ENCODE measurements at places on chromosomes 11 and 22.

GRCh38 chr11:92393218-92393617, 168.6 kb downstream of the FAT3 start:
- no peak for DNase-seq

DNA sequence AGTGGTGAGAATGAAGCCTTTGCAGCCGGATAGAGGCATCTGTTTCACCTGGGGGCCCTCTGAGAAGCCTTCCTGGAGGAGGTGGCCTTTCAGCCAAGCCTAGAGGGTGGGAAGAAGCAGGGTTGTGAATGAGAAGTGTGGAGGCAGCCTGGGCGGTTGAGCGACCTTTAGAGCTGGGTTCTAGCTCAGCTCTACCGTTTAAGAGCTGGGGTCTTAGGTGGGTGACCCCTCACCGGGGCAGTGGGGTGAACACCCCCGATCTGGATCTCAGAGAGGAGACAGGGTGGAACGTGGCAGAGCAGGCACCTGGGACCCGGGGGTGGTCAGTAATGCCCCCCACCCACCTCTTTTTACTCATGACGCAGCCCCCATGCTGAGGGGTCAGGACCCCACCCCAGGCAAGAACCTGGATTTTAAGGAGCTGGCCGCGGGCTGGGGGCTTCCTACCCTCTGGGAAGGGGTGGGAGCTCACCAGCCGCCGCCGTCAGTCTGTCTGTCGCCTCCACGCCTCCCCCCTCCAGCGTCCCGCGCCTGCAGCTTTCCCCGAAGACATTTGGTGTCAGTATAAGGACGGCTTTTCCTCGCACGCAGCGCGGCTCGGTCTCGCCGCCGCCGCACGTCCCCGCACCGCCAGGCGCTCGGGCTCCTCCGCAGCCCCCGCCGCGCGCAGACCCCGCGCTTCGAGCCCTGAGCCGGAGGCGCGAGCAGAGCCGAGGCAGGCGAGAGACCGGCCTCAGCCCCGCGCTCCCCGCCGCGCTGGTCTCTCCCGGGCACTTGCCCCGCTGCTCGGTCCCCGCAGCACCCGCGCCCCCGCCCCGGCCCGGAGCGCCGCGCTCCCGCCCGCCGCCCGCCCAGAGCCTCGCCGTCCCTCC, 13.3 kb upstream of the CACNA1I start:
- no peak for DNase-seq

- DNase-seq: no peak
Measured at GRCh38 chr11:115720602-115721245, 216.5 kb upstream of the CADM1 start.

- no peak for DNase-seq
Measured at GRCh38 chr22:24214467-24215285, 30.2 kb downstream of the GGT5 start.

DNA sequence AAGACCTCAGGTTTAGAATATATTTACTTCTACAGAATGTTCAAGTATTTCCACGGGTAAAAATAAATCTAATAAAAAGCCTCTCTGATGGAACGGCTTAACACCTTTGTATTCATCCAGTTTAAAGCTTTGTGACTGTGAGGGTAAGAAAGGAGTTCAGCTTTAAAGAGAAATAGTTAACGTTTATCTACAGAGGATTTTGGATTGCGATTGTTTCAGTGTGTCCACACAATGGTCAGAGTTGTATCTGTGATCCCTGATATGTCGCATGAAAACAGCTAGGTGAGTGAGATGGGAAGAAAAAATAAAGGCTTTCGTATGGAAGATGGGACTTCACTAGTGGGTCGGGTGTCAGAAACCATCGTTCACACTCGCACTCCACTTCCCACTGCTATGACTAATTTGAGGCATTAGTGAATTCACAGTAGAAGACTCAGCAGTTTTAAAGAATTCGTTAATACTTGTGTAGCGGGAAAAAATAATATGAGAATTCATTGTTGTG, 1.6 kb downstream of the APLP2 start:
- no peak for DNase-seq

GRCh38 chr11:64183890-64184289, 2.1 kb upstream of the STIP1 start:
- DNase-seq: no peak

- DNase-seq: no peak
Measured at GRCh38 chr11:34356913-34357700, 703 bp downstream of the ABTB2 start.

GRCh38 chr11:1197886-1198560, 24.8 kb upstream of the MUC5B start:
- no peak for DNase-seq

DNA sequence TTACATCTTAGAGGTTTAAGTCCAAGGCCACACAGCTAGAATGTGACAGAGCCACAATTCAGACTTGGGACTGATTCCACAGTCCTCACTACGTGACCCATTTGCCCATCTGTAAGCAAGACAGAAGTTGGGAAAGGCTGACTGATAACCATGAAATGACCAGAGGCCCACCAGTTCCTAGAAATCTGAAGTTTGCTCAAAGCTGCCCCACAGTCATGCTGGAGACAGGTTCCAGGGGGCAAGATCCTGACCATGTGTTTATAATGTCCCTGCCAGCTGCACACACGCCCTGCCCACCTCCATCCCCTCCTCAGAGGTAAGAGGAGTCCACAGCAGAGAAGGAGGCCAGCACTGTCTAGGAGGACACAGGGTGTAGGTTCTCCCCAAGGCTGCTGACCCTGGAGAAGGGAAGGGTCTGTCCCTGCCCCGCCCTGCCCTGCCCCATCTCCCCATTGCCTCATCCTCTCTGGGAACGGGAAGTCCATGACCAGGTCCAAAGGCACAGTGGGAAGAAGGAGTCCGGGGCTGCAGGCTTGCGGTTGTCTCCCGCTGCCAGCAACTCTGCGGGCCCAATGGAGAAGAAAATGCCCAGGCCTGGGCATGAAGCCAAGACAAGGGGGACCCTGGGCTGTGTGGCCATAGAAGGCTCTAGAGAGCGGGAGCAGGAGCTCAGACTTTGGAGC, 11.9 kb upstream of the OAF start:
- DNase-seq: no peak

DNA sequence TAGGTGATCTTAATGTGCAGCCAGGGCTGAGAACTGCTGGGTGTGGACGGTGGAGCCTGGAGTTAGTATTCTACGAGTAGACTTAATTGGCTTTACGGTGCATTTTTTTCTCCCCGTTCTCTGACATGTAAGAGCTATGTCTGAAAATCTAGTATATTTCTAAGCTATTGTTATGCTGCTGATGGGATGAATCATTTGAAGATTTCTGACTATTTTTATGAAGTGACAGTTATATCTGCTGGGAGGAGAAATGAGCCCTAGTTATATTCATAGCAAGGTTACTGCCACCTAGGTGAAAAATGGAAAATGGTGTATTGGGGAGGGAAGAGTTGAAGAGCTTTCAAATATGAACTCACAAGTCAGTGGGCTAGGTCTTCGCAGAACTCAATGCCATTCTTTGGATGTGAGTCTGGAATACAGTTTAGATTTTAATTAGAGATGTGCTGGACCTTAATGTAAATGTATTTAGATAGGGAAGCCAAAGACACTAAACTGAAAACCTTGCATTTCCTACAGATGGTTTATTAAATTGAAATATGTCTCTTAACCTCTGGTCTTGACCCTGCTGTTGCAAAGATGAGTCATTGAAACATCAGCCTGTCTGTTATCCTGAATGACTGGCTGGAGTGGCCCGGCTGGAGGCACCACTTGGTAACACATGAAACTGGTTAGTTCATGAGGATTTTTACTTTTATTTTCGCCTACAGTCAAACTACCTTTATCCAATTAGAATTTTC, 293.7 kb downstream of the DDX10 start:
- no peak for DNase-seq

DNA sequence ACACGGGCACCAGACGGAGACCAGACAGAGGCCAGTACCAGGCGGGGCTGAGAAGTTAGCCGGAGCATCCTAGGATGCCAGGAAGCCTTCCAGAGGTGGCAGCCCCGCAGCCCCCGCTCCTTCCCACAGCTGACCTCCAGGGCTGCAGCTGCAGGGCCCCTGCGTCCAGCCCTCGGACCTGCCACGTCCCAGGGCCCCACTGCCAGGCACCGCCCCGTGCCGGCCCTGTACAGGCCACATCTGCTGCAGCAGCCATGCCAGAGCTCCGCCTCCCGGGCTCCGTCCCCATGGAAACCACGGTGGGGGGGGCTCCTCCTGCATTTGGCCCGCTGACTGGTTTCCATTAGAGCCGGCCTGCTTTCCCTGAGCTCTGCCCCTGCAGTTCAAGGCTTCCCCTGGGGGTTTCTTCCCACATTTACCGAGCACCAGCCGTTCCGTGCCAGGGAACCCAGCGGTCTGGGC, 62.5 kb upstream of the PPARA start:
- DNase-seq: peak; percentile 41

DNA sequence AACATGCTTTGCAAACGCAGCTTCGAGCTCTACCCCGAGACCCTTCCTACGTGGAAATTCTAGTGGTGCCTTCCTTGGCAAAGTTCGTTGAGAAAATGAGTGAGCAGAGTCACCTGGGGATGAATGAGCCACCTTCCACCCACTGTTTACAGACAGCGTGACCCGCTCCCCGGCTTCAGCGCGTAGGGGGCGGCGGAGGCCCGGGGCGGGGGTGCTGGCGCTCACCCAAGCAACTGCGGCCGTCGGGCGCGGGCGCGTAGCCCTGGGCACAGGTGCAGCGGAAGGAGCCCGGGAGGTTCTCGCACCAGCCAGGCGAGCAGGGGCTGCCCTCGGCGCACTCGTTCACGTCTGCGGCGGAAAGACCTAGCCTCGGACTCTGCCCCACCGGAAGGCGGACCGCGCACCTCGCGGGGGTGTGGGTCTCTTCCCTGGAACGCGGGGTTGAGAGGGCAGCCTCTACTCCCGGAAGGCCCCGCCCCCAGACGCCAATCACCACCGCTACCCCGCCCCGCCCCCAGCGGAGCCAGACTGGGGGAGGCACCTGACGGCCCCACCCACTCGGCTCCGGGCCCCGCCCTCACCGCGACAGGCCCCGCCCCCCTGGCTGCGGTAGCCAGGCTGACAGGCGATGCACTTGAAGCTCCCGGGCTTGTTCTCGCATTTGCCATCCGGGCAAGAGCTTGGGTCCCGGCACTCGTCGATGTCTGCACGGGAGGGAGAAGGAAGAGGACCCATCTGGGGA, 11.8 kb downstream of the LTBP3 start:
- no peak for DNase-seq

DNA sequence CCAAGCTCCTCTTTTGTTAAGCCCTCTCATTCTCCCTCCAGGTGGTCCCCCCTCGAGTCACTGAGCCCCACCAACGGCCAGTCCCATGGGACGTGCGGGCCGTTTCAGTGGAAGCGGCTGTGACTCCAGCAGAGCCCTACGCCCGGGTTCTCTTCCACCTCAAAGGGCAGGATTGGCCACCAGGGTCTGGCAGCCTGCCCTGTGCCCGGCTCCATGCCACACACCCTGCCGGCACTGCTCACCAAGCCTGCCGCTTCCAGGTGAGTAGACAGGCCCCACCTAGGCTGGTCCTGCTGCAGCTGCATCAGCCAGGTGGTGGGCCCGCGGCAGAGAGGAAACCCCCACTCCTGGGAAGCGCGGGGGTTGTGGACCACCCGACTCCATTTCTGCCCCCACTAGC, 3.3 kb downstream of the TMEM132A start:
- no peak for DNase-seq

GRCh38 chr11:6567371-6567745, 36.1 kb downstream of the RRP8 start:
- DNase-seq: no peak

DNA sequence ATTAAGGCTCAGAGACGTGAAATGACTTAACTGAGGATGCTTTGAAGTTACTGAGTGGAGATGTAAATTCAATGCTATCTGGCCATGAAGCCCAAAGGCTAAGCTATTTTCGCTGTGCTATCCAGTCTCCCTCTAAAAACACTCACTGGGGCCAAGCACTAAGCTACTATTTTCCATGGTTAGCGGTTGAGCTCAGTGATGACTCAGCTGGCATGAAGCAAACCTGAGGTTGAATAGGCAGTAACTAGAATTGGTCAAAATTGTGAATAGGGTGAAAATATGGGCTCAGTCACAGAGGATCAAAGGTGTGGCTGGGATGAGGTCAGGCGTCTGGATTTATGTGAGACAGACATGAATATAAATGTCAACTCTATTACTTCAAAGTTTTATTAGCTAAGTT, 564.2 kb upstream of the KIRREL3 start:
- DNase-seq: no peak

GRCh38 chr11:46529095-46529905, 64.5 kb downstream of the AMBRA1 start:
- DNase-seq: no peak

DNA sequence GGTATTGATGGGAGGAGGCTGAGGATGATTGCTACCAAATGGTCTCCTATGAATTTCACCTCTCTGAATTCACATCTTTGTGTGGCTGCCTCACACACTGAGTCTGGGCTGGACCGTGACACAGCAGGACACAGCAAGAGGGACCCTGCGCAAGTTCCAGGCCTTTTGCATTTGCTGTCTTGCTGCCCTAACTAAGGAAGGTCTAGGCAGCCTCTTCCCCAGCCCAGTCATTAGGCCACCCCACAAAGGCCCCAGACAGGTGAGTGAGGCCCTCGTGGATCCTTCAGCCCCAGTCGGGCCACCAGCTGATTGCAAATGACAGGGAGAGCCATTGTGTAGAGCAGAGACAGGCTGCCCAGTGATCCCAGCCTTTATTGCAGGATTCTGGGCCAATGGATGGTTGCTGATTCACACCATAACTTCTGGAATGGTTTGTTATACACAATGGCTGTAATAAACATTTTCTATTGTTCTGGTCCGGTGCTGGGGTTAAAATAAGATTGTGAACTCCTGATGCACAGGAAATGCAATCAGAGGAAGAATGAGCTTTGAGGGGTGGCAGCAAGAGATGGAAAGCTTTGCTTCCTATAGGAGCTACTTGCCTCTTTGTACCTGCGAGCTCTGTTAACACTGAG, 28.5 kb upstream of the CSNK2A3 start:
- DNase-seq: no peak

GRCh38 chr22:22888571-22889353, 1.1 kb downstream of the IGLL5 start:
- no peak for DNase-seq

GRCh38 chr11:74010306-74011300, 1.7 kb upstream of the UCP3 start:
- DNase-seq: no peak

- no peak for DNase-seq
Measured at GRCh38 chr11:975827-976226, 50.2 kb downstream of the AP2A2 start.

- DNase-seq: no peak
Measured at GRCh38 chr22:42732081-42732480, 11.4 kb upstream of the A4GALT start.

- DNase-seq: no peak
Measured at GRCh38 chr22:25451480-25452114, 112.9 kb upstream of the GRK3 start.

DNA sequence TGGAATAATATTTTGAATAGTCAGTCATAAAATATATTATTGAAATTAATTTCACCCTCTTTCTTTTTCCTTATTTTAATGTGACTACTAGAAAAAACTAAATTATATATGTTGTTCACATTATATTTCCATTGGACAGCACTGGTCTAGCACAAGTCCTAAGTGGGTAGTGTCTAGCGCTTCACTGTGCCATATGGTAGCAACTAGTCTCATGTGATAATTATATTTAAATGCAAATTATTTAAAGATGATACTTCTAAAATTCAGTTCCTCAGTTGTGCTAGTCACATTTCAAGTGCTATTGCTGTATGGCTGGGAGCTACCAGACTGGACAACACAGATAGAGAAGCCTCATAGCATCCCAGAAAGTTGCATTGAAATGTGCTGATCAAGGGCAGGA, 19.1 kb upstream of the LDLRAD3 start:
- DNase-seq: no peak

- no peak for DNase-seq
Measured at GRCh38 chr11:26078231-26078821, 253.6 kb upstream of the ANO3 start.

- DNase-seq: no peak
Measured at GRCh38 chr11:122802876-122803275, 35.4 kb upstream of the CRTAM start.
